Fibroblast of skin of right biceps (primary cell): ENCODE measurements at places on chromosomes 5 and 9.

DNA sequence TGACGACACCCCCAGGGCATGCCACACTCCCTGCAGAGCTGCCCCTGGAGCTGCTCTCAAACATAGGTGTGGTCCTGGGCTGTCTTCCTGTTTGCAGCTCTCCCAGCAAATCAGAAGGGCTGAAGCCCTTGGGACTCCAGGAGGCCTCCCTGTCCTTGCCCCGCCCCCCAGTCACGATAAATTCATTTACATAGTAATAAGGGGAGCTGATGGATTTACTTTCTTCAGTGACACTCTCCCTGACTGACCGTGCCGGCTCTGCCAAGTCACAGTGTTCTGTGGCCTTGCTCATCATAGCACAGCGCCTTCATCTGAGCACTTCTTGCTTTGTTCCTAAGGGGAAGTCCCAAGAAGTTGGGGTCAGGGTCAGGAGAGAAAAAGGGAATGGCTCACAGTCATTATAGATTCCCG lies 121.4 kb downstream of the ENC1 start:
- DNase-seq: no peak

GRCh38 chr9:27847380-27847779 lies 274.1 kb upstream of the C9orf72 start:
- no peak for DNase-seq

- DNase-seq: no peak
Observed at GRCh38 chr9:93093127-93093876, 2.7 kb upstream of the CARD19 start.

- DNase-seq: no peak
Observed at GRCh38 chr9:130159057-130159456, 13.1 kb upstream of the NCS1 start.

DNA sequence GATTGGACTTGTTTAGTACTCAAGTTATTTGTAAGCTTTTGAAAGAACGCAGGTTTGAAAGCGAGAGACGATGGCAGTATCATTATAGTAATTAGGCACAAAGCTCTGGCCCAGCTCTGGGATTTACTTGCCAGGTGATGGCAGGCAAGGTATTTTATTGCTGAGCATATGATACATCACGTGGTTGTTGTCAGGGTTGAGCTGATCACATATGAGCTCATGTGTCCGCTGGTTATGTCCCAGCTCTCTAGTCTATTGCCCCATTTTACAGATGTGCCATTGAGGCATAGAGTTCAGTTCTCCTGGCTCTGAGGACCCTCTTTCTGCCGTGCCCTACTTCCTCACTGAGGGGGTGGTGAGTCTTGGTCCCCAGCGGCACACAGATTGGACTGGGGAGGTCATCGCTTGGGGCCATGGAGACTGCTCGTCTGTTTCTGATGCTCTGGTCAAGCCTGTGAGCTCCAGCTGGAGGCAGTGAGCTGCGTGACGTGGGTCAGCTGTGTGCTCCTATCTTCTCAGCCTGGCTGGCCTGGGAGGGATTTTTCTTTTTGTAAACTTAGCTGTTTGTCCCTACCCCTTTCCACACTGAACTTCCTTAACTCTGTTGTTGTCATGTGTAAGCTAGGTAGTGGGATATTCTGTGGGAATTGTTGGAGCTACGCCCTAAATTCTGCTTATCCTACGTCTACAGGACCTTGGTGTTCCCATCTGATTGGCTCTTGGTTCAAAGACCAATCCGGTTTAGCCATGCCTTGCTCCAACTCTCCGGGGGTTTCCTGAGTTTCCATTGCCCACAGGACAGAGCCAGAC lies 2.2 kb downstream of the NXNL2 start:
- no peak for DNase-seq

- no peak for DNase-seq
Observed at GRCh38 chr9:125953314-125954019, 206.3 kb downstream of the PBX3 start.

GRCh38 chr5:1513326-1514026 lies 10.3 kb downstream of the LPCAT1 start:
- no peak for DNase-seq

GRCh38 chr5:103060424-103060954 lies 59.4 kb downstream of the GIN1 start:
- no peak for DNase-seq

DNA sequence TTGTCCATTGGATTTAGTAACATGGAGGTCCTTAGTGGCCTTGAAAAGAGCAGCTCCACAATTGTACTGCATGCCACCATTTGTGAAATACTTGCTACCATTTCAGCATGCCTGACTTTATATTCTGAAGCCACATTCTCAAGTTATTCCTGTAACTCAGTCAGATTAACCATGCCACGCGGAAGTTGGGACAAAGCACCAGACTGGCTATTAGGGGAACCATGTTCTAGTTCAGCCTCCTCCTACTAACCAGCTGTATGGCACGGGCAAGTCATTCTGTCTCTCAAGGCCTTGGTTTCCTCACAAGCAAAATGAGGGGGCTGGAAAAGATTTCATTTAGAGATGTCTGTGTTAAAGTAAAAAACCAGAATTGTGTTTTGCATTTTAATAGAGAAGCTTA lies 418.0 kb downstream of the PLK2 start:
- DNase-seq: no peak

DNA sequence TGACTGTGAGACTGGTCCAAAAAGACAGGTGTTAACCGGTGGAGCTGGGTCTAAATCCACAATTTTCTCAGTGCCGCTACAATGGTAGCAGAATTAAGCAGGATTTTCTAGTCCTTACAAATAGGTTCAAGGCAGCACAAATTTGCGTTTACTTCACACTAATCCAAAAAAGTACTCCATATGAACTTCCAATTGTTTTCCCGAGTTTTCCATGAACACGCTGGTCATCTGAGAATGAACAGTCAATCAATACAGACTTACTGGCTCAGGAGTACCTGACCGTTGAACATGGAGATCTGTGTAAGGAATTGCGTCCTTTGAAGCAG lies 709 bp downstream of the SLC35D2 start:
- DNase-seq: no peak

DNA sequence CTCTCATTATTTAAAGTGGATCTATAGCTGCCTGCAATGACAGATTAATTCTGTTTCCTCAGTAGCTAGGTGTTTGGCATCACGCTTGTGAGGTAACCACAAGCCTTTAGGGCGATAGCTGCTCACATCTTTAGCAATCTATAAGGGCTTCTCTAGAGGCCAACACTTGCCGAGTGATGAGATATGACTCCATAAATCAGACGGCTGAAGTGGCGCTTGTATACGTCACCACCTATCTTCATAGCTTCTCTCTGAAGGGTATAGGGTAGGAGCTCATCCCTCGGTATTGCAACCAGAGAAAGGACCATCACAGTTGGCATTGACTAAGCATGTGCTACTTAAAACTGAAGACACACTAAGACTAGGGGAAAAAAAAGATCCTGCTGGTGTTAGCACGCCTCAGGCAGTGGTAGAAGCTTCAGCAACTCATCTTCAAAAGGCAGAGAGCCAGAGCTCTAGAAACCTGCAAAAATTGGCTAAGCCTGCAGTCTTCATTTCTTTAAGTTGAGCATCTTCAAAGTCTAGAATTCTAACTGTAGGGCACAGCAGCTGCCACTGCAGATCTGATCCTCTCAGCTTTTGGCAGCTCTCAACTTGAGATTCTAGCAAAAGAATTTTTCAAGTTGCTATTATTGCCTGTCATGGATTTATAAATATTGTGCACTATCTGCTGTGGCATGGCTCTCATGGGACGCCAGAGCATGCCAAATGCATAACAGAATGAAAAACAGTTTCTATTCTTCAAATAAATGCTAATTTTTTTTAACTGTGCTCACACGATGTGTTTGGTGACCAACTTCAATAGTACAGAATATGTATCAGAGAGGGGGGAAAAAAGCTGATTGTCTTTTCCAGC lies 37.5 kb downstream of the PSMB7 start:
- no peak for DNase-seq

- peak; percentile 8 for DNase-seq
Observed at GRCh38 chr5:123545506-123545905, 33.5 kb downstream of the CSNK1G3 start.

GRCh38 chr5:179878222-179879002 lies 19.8 kb upstream of the MRNIP start:
- no peak for DNase-seq

- DNase-seq: no peak
Observed at GRCh38 chr9:78393340-78393739, 96.4 kb downstream of the PSAT1 start.

GRCh38 chr9:113636165-113636564 lies 172.6 kb downstream of the RGS3 start:
- no peak for DNase-seq

- DNase-seq: no peak
Observed at GRCh38 chr5:179271821-179272325, 73.4 kb downstream of the ADAMTS2 start.

- peak; percentile 64 for DNase-seq
Observed at GRCh38 chr9:88531920-88532698, 2.9 kb upstream of the NXNL2 start.

DNA sequence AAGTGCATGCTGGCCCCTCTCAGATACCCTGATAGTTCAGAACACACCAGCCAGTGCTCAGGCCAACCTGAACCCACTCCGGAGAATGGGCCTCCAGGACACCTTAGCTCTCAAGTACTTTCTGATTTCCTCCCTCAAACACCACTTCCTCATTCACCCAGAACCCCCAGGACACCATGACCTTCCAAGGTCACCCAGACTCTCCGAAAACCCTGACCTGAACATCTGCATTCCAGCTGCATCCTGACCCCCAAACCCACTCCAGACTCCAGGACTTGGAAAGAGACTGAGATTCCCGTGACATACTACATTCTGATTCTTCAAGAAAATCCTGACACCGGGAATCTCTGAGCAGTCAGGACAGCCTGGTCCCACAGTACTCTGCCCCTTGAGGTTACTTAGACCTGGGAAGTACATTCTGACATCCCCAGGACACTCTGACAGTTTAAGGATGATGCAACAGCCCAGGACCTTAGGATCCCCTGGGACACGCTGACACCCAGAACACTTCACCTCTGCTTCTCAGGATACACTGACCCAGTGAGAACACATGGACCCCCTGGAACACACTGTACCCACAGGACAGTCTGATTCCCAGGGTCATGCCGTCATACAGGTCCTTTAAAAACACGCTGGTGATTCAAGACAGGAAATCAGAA lies 747 bp upstream of the PROP1 start:
- no peak for DNase-seq

DNA sequence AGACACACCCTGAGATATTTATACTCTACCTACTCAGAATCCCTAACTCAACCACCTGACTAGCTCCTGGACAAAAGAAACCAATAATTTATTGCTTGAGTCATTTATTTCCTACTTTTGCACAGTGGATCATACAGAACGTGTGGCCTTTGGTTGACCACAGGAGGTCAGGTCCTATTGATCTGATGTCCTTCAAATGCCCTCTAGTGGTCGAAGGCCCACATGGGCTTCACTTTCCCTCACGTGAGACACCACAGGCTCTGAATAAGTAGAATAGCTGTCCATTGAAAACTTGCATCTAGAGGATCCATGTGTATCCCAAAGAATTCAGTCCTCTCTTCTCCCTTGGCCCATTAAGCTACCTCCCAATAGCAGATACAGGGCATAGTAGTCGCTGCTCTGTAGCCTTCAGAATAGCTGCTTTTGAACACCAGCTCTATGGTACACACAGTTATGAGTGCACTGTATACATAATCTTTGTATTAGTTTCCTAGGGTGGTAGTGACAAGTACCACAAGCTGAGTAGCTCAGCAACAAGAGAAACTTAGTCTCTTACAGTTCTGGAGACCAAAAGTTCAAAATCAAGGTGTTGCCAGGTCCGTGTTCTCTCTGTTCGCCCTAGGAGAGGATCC lies 177.6 kb upstream of the SMARCA2 start:
- DNase-seq: peak; percentile 17

DNA sequence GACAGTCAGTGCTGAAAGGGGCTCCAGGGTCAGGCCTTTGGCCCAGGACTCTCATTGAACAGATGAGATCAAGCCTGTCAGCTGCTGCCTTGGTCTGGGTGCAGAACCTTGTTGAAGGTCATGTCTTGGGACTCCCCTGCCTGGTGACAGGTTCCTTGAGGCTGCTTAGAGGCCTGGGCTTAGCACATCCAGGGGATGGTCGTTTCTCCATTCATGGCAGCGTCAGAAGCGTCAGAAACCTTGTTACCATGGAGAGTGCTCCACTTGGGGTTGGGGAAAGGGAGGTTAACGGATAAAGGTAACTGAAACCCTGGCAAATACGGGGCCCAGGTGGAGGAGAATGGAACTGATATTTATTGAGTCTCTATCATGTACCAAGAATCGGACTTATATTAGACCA lies 8.8 kb downstream of the ARPC5L start:
- DNase-seq: no peak

GRCh38 chr9:3773362-3774060 lies 247.7 kb upstream of the RFX3 start:
- no peak for DNase-seq

DNA sequence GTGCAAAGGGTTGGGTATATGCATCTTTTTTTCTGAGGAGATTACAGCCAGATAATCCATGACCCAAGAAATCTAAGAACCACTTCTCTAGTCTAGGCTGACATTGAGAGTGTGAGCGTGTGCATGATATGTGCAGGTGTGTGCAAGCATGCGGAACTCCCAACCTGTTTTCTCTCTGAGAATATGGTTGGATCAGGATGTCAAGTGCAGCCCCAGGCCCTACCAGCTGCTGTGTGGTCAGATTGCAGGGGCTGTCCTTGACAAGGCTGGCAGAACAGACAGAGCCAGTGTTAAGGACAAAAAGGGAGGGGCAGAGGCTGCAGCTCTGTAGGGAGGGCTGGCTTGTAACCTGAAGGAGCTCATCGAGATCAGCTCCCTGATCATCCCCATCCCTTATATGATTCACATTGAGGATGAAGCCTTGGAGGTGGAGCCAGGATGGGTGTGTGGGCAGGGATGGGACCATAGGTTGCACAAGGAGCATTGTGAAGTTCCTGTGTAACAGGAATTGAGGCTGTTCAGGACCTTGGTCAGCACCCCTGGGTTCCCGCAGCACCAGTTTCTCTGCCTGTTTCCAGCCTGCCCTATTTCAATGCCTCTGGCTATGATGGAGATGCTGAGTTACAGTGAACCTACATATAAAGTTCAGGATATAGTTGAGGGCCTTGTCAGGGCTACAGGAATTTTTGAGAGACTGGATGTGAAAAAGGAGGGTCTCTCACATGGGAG lies 52.6 kb upstream of the ARAP3 start:
- DNase-seq: peak; percentile 57

GRCh38 chr9:92342825-92343488 lies 17.2 kb downstream of the CENPP start:
- peak; percentile 17 for DNase-seq

DNA sequence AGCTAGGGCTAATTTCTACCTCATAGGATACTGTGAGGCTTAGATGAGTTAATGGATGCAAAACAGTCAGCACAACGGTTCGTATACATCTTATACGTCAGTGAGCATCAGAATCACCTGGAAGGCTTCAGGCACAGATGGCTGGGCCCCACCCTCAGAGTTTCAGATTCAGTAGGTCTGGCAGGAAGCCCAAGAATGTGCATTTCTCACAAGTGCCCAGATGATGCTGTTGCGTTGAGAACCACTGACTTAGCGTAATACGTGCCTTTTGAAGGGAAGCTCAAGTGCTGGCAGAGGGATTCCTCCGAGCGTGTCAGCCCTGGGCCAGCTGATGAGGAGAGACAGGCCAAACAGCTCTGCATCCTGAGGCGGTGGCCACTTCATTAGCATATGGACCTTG lies 117.1 kb upstream of the WWC1 start:
- DNase-seq: peak; percentile 65
